ENCODE measurements at places on chromosomes 7 and 10. TPM values are rescaled to one million over a fixed set of nuclear protein-coding genes. Genes with fewer than 3 reads are reported as not detected.

Gene RARRES2
- total RNA-seq: 94.6 TPM

- no peak overlapping the region for H3K4me3 ChIP-seq
- peak; percentile 73 for DNase-seq
- H3K36me3 ChIP-seq: no peaks in the 10 kb centered on the region
- H3K27me3 ChIP-seq: no peaks in the 10 kb centered on the region
- H3K27ac ChIP-seq: peak overlapping the region; percentile 49
Measured at GRCh38 chr7:138237995-138238394, 161.7 kb downstream of the AKR1D1 start.

Gene CPA2
- total RNA-seq: not detected

- no peak for DNase-seq
- H3K27ac ChIP-seq: no peak overlapping the region
- no peaks in the 10 kb centered on the region for H3K27me3 ChIP-seq
- H3K4me3 ChIP-seq: no peak overlapping the region
- H3K36me3 ChIP-seq: no peaks in the 10 kb centered on the region
- no peaks in the 10 kb centered on the region for H3K4me1 ChIP-seq
Measured at GRCh38 chr7:97503367-97504094, 228.4 kb upstream of the TAC1 start.

- no peaks in the 10 kb centered on the region for H3K4me1 ChIP-seq
- no peaks in the 10 kb centered on the region for H3K36me3 ChIP-seq
Measured at GRCh38 chr7:12162415-12163113, 48.5 kb upstream of the TMEM106B start.

Gene UCMA
- not detected for total RNA-seq

DNA sequence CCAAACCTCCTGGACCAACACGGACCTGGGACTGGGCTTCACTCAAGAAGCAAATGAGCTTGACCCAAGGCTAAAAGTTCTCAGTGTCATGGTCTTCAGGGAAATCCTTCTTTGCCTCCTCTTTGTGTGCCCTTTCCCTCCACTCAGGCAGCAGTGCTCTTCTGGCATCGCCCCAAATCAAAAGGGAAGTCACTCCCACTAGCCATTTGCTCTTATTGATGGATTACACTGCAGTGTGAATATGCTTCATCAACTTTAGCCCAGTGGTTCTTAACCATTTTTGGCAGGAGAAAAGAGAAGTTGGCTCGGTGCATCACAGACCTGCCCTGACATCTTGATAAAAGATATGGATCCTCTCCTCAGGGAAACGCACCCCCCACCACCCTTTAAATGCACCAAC is 19.2 kb upstream of the IKZF1 start:
- no peaks in the 10 kb centered on the region for H3K4me1 ChIP-seq
- H3K27me3 ChIP-seq: 0 out of 2 replicates have a peak, but pooled peaks cover 2% of the 10 kb centered on the region
- no peak overlapping the region for H3K27ac ChIP-seq
- no peaks in the 10 kb centered on the region for H3K36me3 ChIP-seq
- no peak overlapping the region for H3K4me3 ChIP-seq

DNA sequence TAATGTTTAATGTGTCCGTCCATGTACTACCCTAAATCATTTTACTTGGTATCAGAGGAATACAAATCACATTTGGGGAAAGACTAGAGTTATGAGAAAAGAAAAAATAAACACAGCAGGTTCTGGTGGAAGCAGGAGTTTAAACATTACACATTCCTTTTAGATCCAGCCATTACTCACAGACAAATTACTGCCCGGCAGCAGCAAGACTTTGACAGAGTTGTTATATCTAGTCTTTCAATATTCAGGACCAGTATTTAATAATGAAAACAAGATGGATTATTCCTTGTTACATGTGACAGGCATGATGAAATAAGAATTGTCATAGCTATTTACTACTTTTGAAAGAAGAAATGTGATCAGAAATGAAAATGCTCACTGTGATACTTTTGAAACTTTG is 131.8 kb upstream of the GNAI1 start:
- no peaks in the 10 kb centered on the region for H3K36me3 ChIP-seq
- H3K27ac ChIP-seq: no peak overlapping the region
- no peak for DNase-seq
- no peak overlapping the region for H3K4me3 ChIP-seq
- no peaks in the 10 kb centered on the region for H3K4me1 ChIP-seq

Gene NCAPG2
- 46.3 TPM for total RNA-seq

- no peaks in the 10 kb centered on the region for H3K27me3 ChIP-seq
- H3K36me3 ChIP-seq: no peaks in the 10 kb centered on the region
- no peak overlapping the region for H3K4me3 ChIP-seq
- H3K4me1 ChIP-seq: no peaks in the 10 kb centered on the region
- DNase-seq: no peak
Measured at GRCh38 chr7:47024991-47025390, 556.9 kb downstream of the TNS3 start.

Gene PNLIPRP3
- not detected for total RNA-seq

DNA sequence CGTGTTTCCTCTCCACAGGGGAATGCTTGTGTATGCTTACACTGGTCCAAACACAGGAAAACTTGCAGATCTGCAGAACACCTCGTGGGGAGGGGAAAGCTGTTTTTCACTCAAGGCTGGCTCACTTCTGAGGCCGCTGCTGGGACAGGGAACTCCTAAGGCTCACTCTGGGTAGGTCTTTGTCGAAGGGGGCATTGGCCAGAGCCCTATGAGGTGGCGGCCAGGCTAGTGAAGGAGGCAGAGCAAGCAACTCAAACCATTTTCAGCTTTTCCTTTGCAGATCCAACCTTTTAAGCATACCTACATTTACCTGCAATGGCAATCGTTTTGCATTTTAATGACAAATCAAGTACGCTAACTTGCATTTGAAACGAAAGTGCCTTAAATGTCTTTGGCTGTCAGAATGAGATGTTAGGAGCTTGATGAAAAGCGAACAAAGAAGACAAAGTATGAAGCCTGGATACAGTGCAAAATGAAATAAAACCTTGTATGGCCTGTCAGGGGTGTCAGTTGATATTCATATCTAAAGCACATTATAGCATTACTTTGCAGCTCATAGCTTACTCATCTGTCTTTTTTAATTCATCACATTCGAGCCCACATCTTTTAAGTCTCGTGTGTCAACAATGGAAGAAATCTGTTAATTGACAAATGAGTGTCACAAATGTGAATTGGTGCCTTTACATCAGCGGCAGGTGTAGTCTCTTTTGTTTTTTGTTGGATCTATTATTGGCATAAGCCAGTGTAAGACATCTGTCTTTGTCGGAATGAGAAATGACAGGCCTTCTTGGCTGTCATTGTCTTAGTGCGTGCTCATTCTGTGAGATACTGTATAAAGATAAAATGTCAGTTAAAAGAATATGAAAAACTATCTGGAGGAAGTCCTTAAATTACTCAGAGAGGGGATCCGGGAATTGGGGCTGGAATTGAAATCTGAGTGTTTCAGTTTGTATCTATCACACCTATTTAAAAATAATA is 30.5 kb downstream of the LRMDA start:
- H3K27me3 ChIP-seq: no peaks in the 10 kb centered on the region
- DNase-seq: no peak
- no peak overlapping the region for H3K4me3 ChIP-seq
- 0 out of 2 replicates have a peak, but pooled peaks cover 2% of the 10 kb centered on the region for H3K36me3 ChIP-seq

GRCh38 chr7:74625446-74625845 is 32.1 kb upstream of the GTF2I start:
- peak; percentile 46 for DNase-seq
- no peak overlapping the region for H3K27ac ChIP-seq
- H3K27me3 ChIP-seq: no peaks in the 10 kb centered on the region
- no peak overlapping the region for H3K4me3 ChIP-seq
- H3K36me3 ChIP-seq: no peaks in the 10 kb centered on the region
- peaks cover 45% of the 10 kb centered on the region for H3K4me1 ChIP-seq

Gene CHN2
- 28.6 TPM for total RNA-seq

DNA sequence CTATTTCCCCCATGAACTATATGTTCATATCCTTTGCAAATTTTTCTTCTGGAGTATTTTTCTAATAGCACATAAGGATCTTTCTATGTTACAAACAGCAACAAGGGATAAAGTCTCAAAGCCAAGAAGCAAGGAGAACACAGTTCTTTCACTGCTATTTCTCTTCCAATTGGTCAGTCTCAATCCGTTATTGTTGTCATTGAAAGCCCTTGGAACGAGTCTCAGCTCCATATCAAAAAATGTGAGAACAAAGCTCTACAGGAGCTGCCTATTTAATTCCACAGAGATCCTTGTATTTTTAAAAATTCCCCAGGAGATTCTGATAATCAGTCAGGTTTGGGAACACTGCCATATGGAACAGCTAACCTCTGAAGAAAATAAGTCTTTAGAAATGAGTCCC is 15.7 kb downstream of the SLC35B4 start:
- no peaks in the 10 kb centered on the region for H3K4me1 ChIP-seq
- peaks cover 7% of the 10 kb centered on the region for H3K36me3 ChIP-seq
- no peak overlapping the region for H3K4me3 ChIP-seq
- H3K27me3 ChIP-seq: no peaks in the 10 kb centered on the region

DNA sequence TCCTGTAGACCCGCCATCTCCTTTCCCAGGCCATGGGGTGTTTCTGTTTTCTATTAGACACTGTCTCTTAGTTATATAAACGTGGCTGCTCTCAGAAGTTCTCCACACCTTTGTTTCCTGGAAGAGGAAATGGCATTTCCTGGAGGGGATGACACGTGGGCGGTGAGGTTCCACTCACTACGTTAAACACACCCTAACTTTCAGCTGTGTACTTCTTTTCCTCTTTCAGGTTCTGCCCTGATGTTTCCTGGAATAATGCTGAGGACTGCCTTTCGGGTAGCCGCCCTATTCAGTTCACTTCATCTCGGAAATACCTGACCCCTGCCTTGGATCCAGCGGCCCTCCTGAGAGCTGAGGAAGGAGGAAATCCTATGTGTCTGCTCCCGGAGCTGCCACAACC is 3.4 kb upstream of the PRKCQ start:
- peaks cover 18% of the 10 kb centered on the region for H3K4me1 ChIP-seq
- H3K27ac ChIP-seq: no peak overlapping the region
- no peak overlapping the region for H3K4me3 ChIP-seq
- H3K36me3 ChIP-seq: no peaks in the 10 kb centered on the region
- H3K27me3 ChIP-seq: peaks cover 2% of the 10 kb centered on the region

GRCh38 chr7:85483177-85483576 is 296.3 kb upstream of the SEMA3D start:
- H3K36me3 ChIP-seq: no peaks in the 10 kb centered on the region
- no peaks in the 10 kb centered on the region for H3K27me3 ChIP-seq
- no peak overlapping the region for H3K4me3 ChIP-seq
- H3K4me1 ChIP-seq: no peaks in the 10 kb centered on the region

GRCh38 chr7:141351175-141351574 is 200.0 kb upstream of the AGK start:
- H3K4me3 ChIP-seq: no peak overlapping the region
- H3K27ac ChIP-seq: no peak overlapping the region
- no peaks in the 10 kb centered on the region for H3K36me3 ChIP-seq
- no peak for DNase-seq
- no peaks in the 10 kb centered on the region for H3K4me1 ChIP-seq

Gene RELN
- 215 TPM for total RNA-seq

DNA sequence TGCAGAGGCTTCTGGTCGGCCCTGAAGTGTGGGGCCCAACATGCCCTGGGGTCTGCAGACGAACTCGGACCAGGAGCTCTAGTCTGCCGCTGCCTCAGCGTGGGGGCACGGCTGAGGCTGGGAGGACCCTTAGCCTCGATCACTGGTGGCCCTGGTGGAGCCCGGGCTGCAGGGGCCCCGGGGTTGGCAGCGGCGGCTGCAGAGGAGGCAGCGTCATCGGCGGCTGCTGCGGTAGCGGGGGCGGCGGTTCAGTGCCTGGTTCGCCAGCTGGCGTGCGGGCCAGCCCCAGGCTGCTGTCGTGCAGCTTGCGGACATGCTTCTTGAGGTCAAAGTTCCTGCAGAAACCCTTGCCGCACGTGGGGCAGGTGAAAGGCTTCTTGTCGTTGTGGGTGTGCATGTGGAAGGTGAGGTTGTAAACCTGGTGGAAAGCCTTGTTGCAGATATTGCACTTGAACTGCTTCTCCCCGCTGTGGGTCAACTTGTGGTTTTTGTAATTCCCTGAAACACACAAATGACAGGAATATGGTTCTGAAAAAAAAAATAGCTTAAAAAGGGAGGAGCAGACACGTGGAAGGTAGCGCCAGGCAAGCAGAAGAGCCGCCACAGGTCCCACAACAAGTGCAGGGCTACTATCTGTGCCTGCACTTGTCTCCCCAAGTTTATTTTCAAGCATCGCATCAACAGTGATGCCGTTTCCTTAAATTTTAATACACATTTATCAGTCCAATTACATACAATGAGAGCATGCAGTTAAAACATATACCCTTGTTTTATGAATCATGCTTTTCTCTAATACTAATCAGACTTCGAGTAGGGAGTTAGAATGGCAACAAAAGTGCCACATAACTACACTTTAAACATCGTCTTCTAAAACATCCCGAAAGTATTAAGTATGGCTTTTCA is 2.4 kb downstream of the FEZF1 start:
- peaks cover 15% of the 10 kb centered on the region for H3K4me1 ChIP-seq
- no peak overlapping the region for H3K27ac ChIP-seq
- no peak overlapping the region for H3K4me3 ChIP-seq
- no peaks in the 10 kb centered on the region for H3K36me3 ChIP-seq
- DNase-seq: no peak
- H3K27me3 ChIP-seq: peaks cover 13% of the 10 kb centered on the region

Gene GALNT17
- total RNA-seq: not detected

GRCh38 chr7:124801330-124801895 is 35.8 kb upstream of the GPR37 start:
- peaks cover 9% of the 10 kb centered on the region for H3K4me1 ChIP-seq
- H3K36me3 ChIP-seq: no peaks in the 10 kb centered on the region
- no peak for DNase-seq
- no peak overlapping the region for H3K4me3 ChIP-seq

Gene GPR26
- total RNA-seq: not detected

DNA sequence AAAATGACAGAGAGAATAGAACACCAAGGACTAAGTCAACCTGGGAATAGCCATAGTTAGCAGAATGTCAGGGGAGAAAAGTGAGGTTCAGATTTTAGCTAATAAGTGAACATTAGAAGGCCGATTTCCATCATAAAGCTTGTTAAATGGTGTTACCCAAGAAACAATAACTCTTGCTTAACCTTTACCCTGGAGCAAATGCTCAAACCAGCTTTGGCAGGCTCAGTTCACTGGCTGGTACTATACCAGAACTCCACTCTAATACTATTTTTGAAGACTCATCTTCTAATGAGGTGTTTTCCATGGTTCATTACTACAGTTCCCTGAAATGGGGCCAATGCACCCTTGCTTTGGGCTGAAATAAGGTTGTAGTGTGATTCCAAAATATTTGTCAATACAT is 61.3 kb downstream of the RNLS start:
- no peaks in the 10 kb centered on the region for H3K36me3 ChIP-seq
- no peaks in the 10 kb centered on the region for H3K27me3 ChIP-seq
- H3K4me1 ChIP-seq: no peaks in the 10 kb centered on the region
- DNase-seq: no peak
- no peak overlapping the region for H3K27ac ChIP-seq
- no peak overlapping the region for H3K4me3 ChIP-seq

- peaks cover 72% of the 10 kb centered on the region for H3K4me1 ChIP-seq
- H3K27me3 ChIP-seq: no peaks in the 10 kb centered on the region
- no peak overlapping the region for H3K27ac ChIP-seq
- H3K4me3 ChIP-seq: no peak overlapping the region
- DNase-seq: no peak
Measured at GRCh38 chr10:44198096-44198779, 186.7 kb downstream of the CXCL12 start.

Gene IDI2
- total RNA-seq: not detected

Gene MRLN
- total RNA-seq: not detected

Data from HepG2 (cell line).